ENCODE measurements at places on chromosomes 7 and 10.

DNA sequence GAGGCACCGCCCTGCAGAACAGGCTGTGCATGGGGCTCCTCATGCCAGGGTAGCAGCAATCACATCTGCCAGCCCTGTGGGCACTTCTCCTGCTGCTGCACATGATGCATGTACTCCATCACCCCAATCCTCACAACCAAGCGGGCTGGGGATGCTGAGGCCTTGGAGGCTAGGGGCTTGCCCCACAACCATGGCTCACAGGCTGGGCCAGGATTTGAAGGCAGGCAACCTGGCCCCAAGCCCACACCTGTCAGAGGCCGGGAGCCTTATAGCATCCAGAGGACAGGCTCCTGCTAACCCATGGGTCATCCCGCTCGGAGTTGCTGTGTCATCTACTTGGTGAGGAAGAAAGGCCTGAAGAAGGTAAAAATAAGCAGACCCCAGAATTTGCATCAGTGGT, 2.2 kb downstream of the POLM start:
- DNase-seq = no peak

DNA sequence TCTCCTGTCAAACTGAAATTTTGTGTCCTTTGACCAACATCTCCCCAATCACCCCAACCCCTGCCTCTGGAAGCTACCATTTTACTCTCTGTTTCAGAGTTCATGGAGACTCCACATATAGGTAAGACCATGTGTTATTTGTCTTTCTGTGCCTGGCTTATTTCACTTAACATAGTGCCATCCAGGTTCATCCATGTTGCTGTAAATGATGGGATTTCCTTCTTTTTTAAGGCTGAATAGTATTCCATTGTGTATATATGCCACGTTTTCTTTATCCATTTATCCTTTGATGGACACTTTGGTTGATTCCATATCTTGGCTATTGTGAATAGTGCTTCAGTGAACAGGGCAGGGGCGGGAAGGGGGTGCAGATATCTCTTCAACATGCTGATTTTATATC, 18.0 kb upstream of the FBXW4 start:
- no peak for DNase-seq

- DNase-seq = no peak
These were observed 86.6 kb downstream of the AHCYL2 start for GRCh38 chr7:129311429-129311828.

GRCh38 chr10:6416892-6417512, 163.1 kb downstream of the PRKCQ start:
- no peak for DNase-seq

DNA sequence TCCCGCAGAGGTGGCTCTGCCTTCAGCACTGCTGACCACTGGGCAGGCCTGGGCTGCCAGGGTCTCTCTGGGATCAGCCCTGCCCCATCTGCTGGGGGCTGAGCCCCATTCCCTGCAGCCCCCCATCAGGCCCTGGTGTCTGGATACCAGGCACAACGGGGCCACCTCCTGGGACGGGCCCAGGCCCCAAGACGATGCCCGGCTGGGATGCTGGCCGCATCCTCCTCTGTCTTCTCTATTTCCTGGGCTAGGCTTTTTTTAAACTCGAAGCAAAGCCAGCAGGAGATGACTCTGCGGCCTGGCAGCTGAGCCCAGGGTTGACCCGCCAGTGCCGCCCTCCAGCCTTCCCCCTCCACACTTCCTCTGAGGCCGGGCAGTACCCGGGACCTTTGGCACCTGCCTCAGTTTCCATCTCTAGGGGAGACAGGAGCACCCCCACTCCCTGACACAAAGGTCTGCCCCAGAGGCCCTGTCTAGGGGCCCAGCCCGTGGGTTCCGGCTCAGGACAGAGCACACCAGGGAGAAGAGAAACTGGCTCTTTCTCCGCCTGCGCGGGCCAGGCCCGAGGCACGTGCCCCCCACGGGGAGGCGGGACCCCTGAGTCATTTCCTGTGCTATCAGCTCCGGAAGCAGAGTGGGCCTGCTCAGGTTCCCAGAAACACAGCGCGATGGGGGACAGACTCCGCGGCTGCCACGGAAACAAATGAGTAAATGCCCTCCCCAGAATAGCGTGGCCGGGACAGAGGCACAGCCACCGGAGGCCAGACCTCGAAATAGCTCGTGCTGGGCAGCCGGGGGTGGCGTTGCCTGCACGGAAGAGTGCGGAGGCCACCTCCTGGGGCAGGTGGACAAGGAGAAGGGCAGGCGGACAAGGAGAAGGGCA, 84.6 kb upstream of the PDGFA start:
- peak; percentile 90 for DNase-seq

GRCh38 chr7:17773289-17773626, 167.0 kb downstream of the SNX13 start:
- no peak for DNase-seq

DNA sequence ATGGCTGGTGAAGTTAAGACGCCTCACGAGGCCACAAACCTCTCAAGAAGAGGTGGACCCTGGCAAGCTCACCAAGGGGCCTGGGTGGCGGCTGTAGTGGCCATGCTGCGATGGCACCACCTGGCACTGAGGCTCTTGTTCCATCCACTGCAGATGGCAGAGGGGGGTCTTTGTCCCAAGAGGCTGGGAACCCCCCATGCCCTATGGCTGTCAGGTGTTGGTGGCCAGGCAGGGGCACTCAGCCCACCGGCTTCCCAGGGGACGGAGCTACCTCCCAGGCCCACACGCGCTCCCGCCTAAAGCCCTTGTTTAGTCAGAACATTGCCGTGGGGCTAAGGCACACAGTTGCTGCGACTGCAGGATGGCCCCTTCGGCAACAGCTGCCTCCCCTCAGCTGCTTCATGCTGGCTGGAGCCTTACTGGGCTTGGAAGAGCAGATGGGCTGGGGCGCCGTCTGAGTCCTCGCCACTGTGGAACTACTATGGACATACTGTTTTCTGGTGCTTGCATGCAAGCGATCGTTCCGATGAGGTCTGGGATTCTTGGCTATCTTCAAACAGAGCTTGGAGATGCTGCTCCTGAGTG, 46.8 kb downstream of the DPYSL4 start:
- no peak for DNase-seq

DNA sequence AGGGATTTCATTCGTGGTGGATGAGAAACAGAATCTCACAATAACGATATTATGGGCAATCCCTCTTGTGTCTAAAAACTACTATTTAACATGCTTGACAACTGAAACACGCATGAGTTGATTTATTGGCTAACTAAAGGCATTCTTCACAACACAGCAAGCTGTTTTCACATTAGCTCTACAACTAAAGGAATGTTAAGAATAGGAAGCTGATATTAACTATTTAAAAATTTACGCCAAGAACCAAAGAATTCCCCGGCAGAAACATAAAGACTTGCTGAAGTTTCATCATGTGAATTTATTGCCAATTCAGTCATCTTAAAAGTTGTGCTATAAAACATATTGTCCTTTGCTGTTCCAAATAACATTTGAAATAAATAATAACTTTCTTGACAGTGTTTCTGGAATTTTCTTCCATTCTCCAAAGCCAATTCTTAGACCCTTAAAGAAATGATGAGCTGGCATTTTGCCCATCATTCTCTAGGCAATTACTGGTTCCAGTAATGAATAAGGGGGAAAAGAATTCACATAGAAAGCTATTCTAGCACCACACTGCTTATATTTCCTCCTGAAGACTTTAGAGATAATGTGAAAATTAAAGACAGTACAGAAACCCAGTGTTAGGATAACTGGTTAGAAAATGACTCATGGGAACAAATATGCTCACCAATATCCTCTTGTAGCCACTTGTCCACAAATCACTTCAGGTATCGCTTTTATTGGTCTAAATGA, 233.1 kb downstream of the PARD3 start:
- no peak for DNase-seq

DNA sequence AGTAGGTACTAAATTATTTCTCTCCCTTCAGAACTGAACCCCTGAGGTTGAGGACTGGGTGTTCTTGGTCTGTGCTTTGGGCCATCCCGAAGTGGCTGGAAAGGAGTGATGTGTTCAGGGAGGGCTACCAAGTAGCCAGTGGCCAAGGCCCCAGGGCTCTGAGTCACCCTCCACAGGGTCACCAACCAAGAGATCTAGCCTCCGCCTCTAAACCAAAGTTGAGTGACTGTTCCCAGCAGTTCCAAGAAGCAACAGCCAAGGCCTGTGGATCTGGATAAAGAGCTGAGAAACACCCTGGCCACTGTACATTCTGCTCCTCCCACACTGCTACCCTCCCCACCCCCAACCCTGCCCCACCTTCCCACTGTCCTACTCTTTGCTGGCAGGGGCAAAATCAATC, 35.5 kb upstream of the KCNMA1 start:
- DNase-seq = no peak

DNA sequence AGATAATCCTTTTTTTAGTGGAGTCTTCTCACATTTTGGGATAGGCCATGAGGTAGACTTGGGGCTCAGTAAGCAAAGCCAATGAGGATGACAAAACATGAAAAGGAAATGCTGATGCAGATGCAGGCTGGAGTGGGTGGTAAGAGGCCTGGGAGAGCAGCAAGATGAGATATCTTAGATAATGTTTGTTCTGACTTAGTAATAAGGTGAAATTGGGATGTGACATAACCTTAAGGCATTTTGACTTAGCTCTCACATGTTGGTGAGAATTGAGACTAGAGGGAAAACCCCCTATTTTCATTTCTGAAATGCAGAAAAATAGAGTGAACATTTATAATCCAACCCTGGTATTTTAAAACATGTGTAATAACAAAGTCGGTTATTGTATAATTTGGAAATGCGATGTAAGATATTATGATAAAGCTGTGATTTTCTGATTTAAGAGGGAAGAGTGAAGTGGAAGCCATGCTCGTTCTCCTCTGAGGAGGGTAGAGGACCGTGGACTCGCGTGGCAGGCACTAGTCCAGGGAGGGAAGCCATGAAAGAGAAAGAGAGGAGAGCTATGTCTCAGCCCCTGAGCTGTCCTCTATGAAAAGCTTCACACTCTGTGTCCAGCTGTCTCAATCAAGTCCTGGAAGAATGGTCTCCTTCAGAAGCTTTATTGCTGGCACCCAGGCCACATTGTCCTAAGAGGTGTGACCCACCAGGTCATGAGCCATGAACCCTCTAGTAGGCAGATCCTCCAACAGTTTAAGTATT, 57.3 kb downstream of the ST7 start:
- DNase-seq = no peak

GRCh38 chr7:104127204-104127603, 80.6 kb downstream of the ORC5 start:
- no peak for DNase-seq

GRCh38 chr7:1978656-1979590, 253.8 kb downstream of the MAD1L1 start:
- DNase-seq = no peak
